ENCODE measurements at places on chromosomes 2 and 18.

DNA sequence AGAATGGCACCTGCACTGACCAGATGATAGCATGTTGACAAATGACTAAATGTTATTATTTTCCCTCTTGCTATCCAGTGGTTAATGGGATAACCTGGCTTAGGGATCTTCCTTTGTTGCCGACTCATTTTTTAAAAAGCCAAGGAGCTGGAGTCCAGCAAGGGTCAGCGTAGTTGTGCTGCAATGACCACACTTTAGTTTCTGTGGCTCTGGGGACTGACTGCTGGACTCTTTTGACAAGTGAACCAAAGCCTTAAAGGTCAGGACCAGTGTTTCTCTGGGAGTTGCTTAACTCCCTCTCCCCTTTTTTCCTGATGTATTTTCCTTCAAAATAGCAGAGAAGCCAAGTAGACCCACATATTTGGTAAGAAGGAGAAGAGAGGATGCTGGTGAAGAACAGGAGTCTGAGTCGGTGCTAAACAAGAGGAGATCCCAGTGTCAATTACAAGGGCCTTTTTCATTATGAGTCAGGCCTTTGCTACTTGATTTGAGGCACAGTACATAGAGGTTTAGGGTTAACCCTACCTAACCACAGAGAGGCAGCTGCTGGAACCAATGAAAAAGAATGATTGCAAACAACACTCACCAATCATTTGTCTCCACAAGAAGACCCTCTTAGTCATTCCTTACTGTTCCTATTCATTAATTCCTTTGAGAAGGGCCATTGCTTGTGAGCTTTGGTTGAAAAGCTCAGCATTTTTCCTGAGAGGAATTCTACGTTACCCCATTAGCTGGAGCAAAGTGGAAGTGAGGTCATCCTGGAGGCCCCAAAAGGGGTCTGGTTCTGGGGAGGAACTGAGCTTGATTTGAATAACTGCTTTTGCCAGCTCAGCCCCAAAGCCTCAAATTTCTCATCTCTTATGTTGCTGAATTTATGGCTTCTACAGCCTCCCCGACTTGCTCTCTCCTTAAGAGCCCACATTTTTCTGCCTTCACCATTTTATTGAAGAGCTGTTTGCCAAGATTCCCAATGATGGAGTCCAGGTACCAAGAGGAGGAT is 137.6 kb upstream of the HNMT start:
- DNase-seq, result no peak

GRCh38 chr18:57198073-57198472 is 51.2 kb downstream of the BOD1L2 start:
- DNase-seq, result no peak

DNA sequence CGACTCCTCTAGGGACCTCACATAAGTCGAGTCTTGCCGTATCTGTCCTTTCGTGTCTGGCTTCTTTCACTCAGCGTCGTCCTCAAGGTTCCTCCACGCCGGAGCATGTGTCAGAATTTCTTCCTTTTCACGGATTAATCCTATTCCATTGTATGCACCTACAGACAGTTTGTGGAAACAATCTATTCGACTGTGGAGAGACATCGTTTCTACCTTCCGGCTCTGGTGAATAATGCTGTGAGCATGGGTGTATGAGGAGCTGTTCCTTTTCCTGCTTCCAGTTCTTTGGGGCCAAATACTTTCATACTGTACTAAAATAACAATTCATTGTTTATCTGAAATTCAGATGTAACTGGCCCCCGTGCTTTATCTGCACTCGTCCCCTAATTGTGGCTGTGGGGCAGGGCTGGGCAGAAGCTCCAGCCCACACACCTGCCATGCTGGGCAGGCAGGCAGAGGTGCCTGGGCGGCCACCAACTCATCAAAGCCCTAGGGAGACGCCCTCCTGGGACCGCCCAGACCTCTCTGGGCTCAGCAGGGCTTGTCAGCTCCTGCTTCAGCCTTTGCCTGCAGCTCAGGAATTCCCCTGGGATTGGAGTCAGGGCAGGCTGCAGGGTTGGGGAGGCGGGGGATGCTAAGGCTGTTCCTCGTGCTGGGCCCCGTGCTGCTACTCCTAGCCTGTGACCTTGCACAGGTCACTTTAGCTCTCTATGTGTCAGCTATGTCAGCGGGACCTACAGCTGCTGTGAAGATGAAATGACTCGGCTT is 14.5 kb downstream of the GPC1 start:
- DNase-seq, result peak; percentile 11

GRCh38 chr18:12479536-12479935 is 71.8 kb downstream of the PRELID3A start:
- DNase-seq, result no peak

DNA sequence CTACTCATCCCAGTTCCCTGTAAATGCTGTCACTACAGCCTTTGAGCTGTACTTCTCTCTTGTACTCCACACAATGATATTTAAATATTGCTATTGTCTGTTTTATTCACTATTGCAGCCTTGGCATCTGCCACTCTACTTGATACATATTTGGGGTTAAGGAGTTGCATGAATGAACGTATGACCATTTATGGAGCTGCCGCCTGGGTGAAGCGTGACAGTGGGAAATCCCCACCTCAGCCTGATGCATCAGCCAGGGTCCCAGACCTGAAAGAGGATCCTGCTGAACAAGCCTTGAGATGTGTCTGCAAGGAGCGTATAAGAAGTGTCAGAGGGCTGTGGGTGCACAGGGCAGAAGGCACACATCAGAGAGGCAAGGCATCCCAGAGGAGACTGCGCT is 39.1 kb downstream of the MRPL35 start:
- DNase-seq, result no peak

Data from Right ventricle myocardium inferior (tissue), 1 donor.